Stimulated activated CD4-positive, alpha-beta T cell treated with anti-CD3 and anti-CD28 coated beads, Interleukin-15, amount 100 ng/mL, for 48 hours (primary cell): ENCODE measurements at places on chromosomes 2 and 18.
A peak's percentile ranks its signal among the peaks of the same experiment; 100 is the strongest.

GRCh38 chr18:54147439-54147838 is 77.0 kb downstream of the MBD2 start:
- no peak for DNase-seq

DNA sequence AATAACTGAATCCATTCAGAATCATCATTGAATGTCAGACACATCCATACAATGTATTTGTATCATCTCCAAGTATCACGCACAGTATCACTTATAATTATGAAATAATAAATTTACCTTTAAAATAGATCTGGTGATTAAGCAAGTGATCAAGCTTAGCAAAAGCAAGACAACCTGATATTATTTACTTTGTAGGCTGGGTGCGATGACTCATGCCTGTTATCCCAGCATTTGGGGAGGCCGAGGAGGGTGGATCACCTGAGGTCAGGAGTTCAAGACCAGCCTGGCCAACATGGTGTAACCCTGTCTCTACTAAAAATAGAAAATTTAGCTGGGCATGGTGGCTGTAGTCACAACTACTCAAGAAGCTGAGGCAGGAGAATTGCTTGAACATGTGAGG is 421.0 kb upstream of the NETO1 start:
- no peak for DNase-seq

GRCh38 chr2:134663451-134664450 is 55.0 kb downstream of the TMEM163 start:
- no peak for DNase-seq

DNA sequence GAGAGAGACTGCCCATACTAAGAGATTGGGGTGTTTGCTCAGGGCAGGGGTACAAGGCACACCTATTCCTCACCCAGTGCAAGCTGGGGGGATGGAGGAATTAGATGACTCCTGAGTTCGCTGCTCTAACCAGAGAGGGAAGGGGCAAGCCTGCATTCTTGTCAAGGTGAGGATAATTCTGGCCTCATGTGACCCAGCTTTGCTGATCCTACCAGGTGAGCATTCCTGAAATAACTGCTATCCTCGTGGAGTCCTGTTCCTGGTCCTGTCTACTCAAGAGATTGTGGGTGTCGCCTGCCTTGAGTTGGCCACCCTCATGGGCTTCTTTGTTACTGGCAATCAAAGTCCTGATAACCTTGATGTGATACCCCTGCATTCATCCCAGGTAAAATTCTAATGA is 206.0 kb downstream of the SPP2 start:
- DNase-seq: no peak

DNA sequence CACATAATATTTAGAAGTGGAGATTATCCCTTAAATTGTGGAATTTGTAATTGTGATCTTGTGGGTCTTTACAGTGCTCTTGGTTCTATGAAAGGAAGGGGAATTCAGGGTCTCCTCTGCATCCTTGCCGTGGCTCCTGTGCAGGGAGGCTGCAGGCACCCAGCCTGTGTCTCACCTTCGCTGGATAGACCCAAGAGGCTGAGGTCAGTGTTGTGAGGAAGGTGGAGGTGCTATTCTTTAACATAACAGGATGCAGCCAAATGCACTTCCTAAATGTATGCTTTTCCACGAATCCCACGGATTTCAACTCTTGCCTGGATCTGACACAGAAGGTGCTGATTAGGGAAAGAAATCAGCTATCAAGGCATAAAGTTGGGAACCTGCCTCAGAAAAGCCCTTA is 69.5 kb downstream of the TMEM18 start:
- DNase-seq: no peak

GRCh38 chr18:7566567-7567473 is at the start of gene PTPRM:
Gene PTPRM, plus strand, starts transcription at chr18:7567316. Its CDS starts 503 bp downstream, at chr18:7567819.
- DNase-seq: peak; percentile 22

DNA sequence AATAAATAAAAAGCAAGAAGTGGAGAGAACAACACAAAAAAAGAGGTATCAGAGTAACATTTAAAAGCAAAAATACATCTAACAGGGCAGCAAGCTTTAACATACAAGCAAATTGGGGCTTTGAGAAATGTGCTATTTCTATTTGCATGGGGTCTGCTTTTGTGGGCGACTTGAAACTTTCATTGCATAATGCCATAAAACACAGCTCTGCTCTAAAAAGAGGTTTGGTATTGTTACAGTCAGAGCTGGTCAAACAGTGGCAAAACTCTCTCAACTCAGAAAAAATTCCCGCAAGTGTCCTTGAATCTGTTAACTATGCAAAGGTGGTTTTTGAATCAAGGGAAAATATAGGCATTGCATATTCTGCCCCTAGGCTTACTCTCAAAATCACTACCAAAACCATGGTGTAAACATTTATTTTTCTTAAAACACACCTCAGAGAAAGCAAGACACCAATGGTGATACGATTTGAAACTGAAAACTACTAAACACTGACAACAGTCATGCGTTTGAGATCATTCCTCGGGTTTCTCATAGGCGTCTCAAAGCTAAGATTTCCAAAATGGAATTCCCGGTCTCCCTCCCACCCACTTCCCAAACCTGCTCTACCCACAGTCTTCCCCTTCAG is 45.5 kb downstream of the RNF152 start:
- no peak for DNase-seq

GRCh38 chr2:237695201-237695780 is 67.9 kb downstream of the LRRFIP1 start:
- no peak for DNase-seq

GRCh38 chr2:211367711-211368110 is 811.3 kb downstream of the CPS1 start:
- DNase-seq: no peak

DNA sequence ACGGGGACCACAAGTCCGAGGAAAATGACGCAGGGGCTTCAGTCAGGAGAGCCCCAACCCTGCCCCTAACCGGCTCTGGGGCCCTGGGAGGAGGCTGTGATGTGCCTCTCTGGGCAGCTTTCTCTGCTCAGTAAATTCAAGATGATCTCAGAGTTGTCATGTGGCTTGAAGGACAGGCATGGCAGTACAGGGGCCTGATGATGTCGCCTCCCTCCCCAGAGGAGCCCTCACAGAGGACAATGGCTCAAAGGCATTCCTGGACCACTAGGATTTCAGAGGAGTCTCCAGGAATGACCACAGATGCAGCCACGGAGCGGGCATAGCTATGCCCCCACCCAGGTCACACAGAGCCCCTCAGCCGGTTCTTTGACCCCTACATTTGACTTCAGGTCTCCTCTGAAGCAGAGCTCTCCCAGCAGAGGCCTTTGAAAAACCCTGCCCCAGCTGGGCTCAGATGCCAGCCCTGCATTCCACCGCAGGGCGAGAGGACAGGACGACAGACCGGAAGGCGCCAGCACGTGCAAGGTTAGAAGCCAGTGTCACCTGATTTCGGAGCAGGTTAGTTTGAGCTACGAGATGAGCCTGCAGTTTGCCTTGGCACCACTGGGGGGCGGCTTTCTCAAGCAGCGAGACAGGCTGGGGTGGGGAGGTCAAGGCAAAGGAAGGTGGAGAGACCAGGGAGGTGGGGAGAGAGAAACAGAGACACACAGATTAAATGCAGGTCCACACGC is 39.2 kb downstream of the BIN1 start:
- peak; percentile 48 for DNase-seq

GRCh38 chr2:12587729-12588522 is 128.8 kb upstream of the TRIB2 start:
- DNase-seq: no peak

DNA sequence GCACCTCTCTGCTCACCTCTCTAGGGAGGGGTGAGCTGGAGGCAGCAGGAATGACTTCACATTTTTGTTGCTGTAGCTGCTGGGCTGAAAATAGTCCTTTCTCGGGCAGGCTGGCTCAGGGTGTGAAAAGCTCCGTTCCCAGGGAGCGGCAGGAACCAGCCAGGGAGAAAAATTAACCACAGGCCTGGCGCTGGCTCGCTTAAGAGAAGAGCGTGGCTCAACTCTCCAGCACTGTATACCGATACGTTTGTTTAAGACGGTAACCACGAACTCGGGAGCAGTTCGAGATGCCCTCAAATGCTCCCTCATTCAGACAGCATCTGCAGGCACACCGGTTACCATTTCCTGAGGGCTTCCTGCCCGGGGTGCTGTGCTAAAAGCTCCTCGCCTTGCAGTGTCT is 129.6 kb downstream of the CELF4 start:
- no peak for DNase-seq

DNA sequence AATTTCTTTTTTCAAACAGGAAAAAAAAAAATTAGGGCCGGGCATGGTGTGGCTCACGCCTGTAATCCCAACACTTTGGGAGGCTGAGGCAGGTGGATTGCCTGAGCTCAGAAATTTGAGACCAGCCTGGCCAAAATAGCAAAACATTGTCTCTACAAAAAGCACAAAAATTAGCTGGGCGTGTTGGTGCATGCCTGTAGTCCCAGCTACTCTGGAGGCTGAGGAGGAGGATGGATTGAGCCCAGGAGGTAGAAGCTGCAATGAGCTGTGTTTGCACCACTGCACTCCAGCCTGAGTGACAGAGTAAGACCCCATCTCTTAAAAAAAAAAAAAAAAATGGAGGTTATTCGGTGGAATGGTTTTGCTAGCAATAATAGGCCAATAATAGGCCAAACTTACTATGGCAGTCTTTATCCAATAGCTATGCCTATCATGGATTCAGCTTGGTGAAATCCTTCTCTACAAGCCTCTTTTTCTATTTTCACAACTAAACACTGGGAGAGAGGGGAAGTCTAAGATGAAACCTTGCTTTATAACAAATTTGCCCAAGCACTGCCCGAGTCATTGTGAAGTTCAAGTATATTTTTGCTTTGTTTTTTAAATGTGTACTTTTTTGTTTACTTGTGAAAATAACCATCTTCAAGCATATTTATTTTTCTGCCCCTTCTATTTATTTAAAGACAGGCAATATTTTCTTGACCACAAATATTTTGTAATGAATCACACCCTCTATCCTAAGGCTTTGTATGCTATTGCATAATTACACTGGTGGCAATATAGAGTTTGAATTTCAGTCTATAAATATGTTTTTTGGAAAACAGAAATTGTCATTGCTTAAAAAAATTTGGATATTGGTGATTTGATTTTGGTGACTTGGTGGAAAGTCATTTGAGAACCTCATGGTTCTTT is 20.0 kb upstream of the KYNU start:
- DNase-seq: no peak

- DNase-seq: no peak
These were observed 80.9 kb downstream of the SLC25A12 start for GRCh38 chr2:171813126-171813525.

DNA sequence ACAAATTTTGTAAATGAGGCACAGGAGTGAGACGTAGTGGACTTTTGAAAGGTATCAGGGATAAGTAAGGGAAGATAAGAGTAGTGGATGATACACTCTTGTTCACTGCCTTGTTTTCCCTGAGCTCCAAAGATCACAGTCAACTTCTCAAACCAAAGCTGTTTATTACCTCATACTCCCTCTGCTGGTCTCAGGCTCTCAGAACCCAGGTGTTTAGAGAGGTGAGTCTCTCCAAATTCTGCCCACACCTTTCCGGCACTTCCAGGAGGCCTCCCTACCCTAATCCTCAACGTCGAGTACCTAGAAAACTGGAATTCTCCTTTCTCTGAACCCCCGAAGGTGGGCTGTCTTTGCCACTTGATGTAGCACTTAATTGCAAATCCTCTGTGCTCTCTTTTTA is 621.1 kb downstream of the BCL11A start:
- DNase-seq: no peak

GRCh38 chr2:102315921-102316320 is 4.6 kb downstream of the IL1RL1 start:
- no peak for DNase-seq

DNA sequence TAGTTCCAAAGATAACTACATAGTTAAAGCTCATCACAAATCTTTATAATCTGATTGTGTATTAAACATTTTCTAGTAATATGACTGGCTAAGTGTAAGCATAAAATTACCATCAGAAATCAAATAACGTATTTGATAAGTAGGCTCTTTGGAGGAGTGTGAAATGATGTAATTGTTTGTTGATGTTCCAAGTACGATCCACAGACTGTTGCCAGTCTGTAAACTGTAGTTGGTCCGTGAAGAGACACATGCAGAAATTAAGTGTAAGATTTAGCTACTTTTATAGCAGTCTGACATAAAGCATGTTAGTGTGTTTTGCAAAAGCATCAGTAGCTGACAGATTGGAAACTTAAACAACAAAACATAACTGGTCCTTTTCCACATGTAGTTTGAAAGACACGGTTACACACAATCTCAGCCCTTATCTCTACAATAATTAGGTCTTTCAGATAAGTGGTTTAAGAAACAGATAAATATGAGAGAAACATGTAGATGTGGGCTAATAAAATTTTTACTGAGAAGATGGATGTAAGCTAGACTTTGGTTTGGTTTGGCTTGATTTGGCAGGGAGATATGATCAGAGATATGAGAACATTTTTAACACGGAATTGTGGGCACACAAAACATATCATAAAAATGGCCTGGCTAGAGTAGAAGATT is 115.0 kb upstream of the EPB41L5 start:
- DNase-seq: no peak

- DNase-seq: peak; percentile 22
These were observed 722 bp downstream of the ACSL3 start for GRCh38 chr2:222861411-222862105.

DNA sequence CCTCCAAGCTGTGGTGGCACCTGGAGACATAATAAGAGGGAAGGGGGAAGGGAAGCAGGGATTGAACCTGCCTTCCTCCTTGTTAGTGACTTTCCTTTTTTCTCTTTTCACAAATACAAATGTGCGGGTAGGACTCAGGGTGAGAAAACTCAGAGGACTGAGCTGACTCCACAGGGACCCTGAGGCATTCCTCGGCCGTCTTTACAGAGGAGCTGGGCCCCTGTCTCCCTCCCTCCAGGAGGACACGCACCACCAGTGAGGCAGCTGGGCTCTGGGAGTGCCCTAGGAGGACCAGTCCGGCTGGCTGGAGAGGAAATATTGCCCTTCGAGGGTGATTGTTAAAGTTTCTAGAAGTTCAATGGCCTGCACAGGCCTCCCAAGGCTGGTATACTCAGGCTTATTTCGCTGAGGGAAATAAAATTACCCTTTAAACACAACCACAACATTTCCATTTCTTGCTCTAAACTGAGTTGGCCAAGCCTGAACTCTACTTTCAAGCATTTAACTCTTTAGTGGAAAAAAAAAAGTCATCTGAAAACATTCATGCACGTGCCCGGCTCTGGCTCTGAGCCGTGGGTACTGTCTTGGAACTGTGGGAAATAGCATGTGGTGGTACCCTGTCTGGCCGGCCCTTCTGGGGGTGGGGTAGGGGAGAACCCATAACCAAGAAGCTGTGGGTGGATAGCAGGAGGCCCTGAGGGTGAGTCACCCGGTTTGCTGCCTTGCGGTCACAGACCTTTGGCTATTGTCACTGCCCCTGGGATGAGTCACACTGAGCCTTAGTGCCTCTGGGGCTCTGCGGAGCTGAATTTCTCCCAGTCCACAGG is 116.0 kb downstream of the COPS8 start:
- DNase-seq: no peak

DNA sequence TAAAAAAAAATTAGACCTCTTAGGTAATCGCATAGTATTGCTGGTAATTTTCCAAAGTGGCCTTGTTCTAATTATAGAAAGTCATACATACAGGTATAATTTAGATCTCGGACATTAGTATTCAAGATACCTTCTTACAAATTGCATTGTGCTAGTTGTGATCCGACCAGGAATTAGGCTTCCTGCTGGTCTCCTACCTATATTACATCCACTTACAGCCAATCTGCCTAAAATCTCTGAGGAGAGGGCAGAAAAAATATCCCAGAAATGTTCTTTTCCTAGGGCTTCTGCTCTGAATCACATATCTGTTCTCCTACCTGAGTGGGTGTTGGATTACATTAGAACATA is 314.7 kb upstream of the GULP1 start:
- DNase-seq: no peak
